ENCODE measurements at places on chromosomes 6 and 20.

- DNase-seq = no peak
Observed at GRCh38 chr20:4100679-4101078, 85.3 kb upstream of the RNF24 start.

DNA sequence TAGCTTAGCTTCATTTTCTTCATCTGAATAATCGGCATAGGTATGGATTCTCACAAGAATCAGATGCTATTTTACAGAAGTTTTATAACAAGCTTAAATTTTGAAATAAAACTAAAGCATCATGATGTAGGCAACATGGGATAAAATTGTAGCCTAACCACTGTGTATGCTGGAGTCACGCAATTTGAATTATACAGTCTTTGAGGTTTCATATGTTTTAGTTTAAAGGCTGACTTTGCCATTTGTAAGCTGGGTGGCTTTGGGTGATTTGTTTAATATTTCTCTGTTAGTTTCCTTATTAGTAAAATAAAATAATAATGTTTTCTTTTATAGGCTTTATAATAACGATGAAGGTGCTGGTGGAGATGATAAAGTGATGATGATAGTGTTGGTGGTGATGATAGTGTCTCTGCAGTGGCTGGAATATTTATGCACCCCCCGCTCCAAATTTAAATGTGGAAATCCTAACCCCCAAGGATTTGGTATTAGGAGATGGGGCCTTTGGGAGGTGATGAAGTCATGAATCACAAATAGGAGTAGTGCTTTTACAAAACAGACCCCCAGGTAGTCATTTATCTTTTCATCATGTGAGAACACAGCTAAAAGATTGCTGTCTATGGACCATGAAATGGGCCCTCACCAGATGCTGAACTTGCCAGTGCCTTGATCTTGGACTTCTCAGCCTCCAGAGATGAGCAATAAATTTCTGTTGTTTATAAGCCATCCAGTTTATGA, 42.0 kb downstream of the DOK5 start:
- DNase-seq = no peak

GRCh38 chr6:75458895-75459294, 34.7 kb downstream of the FILIP1 start:
- DNase-seq = no peak

DNA sequence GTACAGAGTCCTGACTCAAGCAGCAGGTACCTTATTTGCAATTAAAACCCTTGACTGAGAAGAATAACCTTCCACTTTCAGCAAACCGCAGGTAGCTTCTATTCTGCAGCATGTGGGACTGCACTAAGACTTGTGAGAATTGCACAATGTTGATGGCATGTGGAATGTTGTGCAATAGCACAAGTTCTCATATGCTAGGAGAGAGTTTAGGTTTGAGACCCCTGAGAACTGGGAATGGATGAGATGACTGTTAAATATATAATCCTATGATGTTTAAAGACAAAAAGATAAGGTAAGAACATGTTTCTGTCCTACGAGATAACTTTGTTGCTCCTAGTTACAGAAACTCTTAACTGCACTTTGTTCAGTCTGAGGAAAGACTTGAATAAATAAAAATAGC, 194.6 kb downstream of the OTOR start:
- no peak for DNase-seq

DNA sequence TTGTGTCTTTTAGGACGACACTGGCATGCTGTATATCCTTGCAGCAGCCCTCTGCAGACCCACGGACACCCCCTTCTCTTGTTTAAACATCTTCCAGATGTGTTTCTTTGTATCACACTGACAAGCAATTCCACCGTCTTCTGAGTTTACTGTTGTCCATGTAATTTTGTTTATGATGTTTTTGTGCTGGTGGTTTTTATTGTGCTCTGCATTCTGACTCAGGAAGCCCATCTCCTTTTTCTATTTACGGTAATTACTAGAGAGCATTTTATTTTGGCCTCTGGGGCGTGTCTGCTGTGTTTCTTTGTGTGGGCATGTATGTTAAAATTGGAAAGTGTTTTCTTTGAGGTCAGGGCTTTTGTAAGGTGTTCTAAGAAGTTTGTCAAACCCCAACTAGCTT, 111.9 kb downstream of the JARID2 start:
- DNase-seq = no peak

DNA sequence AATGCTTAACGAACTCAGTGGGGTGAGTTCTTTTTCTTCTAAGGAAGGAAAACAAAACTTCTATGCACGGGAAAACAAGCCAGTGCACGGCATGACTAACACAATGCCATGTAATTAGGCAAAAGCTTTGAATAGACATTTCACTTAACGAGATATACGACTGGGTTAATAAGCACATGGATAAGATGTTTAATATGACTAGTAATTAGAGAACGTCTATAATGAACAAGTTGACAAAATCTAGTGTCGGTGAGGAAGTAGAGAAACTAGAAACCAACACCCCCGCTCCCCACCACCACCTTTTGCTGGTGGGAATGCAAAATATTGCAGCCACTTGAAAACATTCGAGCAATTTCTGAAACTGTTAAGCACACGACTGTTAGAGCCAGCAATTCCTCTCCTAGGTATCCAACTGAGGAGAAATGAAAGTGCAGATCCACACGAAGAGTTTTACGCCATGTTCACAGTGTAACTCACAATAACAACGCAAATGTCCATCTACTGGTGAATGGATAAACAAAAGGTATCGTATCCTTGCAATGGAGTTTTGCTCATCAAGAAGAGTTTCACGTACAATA, 644.9 kb upstream of the AGPAT4 start:
- no peak for DNase-seq

DNA sequence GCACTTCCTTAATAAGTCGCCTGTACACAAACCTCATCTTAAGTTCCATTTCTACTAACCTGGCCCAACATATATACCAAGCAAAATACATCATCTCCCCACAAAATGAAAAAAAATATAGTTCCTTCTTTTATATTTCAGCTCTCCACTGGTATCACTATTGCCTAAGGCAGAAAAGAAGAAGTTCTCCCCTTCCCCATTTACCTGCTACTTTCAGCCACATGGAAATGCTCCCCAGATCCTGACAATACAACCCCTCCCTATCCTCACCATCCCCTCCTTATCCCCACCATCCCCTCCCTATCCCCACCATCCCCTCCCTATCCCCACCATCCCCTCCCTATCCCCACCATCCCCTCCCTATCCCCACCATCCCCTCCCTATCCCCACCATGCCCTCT, 175.7 kb downstream of the LINC00237 start:
- no peak for DNase-seq

GRCh38 chr6:32112431-32112980, 3.4 kb upstream of the TNXB start:
- DNase-seq = no peak

DNA sequence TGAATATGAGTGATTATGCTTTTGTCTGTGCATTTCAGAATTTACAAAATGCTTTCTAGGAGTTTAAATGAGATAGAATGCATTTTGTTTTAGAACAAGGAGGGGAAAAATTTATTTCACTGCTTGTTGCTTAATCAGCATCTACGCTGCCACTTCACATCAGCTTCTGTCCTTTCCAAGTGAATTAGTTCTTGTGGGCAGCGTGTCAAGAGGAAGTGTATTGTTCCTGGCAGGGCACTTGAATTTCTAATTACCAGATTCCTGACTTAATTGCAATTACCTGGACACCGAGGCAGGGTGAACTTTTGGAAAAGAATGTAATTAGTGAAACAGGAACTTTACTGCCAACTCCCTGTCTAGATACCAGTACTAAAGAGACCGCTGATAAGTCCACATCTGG, 263.5 kb downstream of the TMEM242 start:
- DNase-seq = no peak

DNA sequence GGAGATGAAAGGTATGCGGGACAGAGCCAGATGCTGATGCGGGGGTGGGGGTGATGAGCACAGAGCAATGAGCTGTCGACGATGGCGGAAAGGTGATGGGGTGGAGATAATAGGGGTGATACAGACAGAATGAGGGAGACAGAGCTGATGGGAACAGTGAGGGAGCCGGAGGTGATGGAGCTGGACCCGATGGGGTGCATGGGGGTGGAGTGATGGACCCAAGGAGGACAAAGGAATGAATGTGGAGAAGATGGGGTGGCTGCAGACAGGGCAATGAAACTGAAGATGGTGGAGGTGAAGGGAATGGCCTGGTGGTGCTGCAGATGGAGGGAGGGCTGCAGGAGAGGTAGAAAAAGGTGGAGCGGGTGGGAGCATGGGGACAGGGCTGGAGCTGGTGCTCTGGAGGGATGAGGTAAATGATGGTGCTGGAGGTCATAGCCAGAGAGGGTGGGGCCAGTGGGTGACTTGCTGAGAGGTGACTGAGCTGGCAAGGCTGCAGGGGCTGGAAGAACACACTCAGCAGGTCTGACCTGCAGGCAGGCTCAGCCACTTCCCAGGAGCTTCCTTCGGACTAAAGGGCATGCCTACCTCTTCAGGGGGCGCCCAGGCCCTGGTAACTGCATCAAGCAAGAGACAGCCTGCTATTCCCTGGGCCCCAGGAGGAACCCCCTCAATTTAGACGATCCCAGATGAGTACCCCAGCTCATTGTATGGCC, 6.0 kb upstream of the FOXS1 start:
- DNase-seq = no peak

GRCh38 chr6:21438237-21438985, 155.1 kb upstream of the SOX4 start:
- no peak for DNase-seq

GRCh38 chr20:62025394-62025793, 40.3 kb downstream of the TAF4 start:
- peak; percentile 54 for DNase-seq

- DNase-seq = no peak
Observed at GRCh38 chr6:88804701-88805100, 158.7 kb downstream of the RNGTT start.

DNA sequence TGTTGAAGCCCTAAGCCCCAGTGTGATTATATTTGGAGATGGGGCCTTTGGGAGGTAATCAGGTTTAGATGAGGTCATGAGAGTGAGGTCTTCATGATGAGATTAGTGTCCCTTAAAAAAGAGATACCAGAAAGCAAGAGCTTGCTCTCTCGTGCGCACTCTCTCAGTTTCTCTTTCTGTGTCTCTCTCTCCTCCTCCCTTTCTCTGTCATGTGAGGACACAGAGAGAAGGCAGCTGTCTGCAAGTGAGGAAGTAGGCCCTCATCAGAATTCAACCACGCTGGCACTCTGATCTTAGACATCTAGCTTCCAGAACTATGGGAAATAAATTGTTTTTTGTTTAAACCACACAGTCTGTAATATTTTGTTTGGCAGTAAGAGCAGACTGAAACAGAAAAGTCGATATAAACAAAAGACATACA, 180.5 kb downstream of the IBTK start:
- no peak for DNase-seq

GRCh38 chr6:135412761-135413160, 84.8 kb downstream of the AHI1 start:
- no peak for DNase-seq

DNA sequence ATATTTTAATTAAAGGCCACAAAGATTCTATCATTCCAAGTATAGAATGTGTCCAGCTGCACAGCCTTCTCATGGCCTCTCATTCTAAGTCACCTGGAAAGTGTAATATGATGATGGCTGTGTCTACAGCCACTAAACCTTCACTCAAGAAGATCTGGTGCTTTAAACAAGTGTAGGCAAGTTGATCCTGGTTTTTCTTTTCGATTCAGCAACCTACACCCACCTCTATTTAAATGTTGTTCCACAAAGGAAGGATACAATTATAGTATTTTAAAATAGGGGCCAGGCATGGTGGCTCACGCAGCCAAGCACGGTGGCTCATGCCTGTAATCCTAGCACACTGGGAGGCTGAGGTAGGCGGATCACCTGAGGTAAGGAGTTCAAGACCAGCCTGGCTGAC, 25.5 kb upstream of the DST start:
- no peak for DNase-seq

DNA sequence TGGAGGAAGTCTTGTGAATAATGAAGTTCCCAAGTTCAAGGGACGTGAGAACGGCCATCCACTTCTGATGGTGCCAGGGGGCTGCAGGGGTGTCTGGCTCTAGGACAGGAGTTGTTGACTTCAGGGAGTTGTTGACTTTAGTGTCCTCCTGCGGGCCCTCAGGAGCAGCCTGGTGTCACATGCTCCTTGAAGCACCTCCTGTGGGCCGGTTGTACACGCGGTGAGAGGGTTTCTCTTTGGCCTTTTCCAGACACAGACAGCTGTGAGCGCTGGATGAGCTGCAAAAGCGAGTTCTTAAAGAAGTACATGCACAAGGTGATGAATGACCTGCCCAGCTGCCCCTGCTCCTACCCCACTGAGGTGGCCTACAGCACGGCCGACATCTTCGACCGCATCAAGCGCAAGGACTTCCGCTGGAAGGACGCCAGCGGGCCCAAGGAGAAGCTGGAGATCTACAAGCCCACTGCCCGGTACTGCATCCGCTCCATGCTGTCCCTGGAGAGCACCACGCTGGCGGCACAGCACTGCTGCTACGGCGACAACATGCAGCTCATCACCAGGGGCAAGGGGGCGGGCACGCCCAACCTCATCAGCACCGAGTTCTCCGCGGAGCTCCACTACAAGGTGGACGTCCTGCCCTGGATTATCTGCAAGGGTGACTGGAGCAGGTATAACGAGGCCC, 77.8 kb downstream of the ISM1 start:
- no peak for DNase-seq

DNA sequence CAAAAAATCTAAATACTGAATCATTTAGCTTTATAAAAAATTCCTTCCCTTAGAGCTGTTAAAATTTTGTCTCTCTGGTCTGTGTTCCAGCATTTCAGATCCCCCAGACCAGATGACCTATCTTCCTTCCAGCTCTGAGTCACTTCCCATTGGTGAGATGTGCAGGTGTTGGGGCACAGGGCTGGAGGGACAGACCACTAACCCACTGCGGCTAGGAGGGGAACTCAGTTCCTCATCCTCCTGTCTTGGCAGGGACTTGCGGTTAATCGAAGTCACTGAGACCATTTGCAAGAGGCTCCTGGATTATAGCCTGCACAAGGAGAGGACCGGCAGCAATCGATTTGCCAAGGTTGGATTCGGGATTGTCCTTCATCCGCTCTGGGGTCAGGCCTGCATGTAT, 6.0 kb downstream of the CNPY3 start:
- no peak for DNase-seq

GRCh38 chr6:52632011-52632410, 38.9 kb upstream of the TMEM14A start:
- DNase-seq = no peak

GRCh38 chr6:159311618-159312017, 142.4 kb downstream of the FNDC1 start:
- no peak for DNase-seq

GRCh38 chr6:31138982-31139381, at the start of gene PSORS1C2:
Gene PSORS1C2, minus strand, starts transcription at chr6:31139066. Its CDS starts 40 bp downstream, at chr6:31139026.
- DNase-seq = no peak

- DNase-seq = no peak
Observed at GRCh38 chr20:14710951-14711350, 373.5 kb upstream of the FLRT3 start.

Measured in hematopoietic multipotent progenitor cell (in vitro differentiated cells).